Upper lobe of left lung (tissue), 6 donors: ENCODE measurements at places on chromosomes 13 and 19.
A peak's percentile ranks its signal among the peaks of the same experiment; 100 is the strongest.

- H3K27me3 ChIP-seq, result no peaks in the 10 kb centered on the region
- H3K36me3 ChIP-seq, result no peaks in the 10 kb centered on the region
- DNase-seq, result no peak
Measured at GRCh38 chr13:98110749-98111148, 32.1 kb upstream of the FARP1 start.

- H3K27ac ChIP-seq, result no peak overlapping the region
- H3K36me3 ChIP-seq, result peaks cover 87% of the 10 kb centered on the region
- H3K4me1 ChIP-seq, result no peaks in the 10 kb centered on the region
- DNase-seq, result no peak
- H3K4me3 ChIP-seq, result no peak overlapping the region
Measured at GRCh38 chr19:47755065-47755761, 9.9 kb downstream of the NOP53 start.

- H3K27ac ChIP-seq, result no peak overlapping the region
- no peak overlapping the region for H3K4me3 ChIP-seq
- peaks cover 18% of the 10 kb centered on the region for H3K4me1 ChIP-seq
- no peak for DNase-seq
- H3K27me3 ChIP-seq, result no peaks in the 10 kb centered on the region
- H3K36me3 ChIP-seq, result no peaks in the 10 kb centered on the region
Measured at GRCh38 chr13:48562296-48563066, 29.6 kb upstream of the RCBTB2 start.

GRCh38 chr13:34408640-34409039 lies 533.4 kb upstream of the NBEA start:
- H3K27me3 ChIP-seq, result no peaks in the 10 kb centered on the region
- DNase-seq, result no peak
- H3K27ac ChIP-seq, result no peak overlapping the region
- H3K4me1 ChIP-seq, result no peaks in the 10 kb centered on the region
- H3K36me3 ChIP-seq, result no peaks in the 10 kb centered on the region

DNA sequence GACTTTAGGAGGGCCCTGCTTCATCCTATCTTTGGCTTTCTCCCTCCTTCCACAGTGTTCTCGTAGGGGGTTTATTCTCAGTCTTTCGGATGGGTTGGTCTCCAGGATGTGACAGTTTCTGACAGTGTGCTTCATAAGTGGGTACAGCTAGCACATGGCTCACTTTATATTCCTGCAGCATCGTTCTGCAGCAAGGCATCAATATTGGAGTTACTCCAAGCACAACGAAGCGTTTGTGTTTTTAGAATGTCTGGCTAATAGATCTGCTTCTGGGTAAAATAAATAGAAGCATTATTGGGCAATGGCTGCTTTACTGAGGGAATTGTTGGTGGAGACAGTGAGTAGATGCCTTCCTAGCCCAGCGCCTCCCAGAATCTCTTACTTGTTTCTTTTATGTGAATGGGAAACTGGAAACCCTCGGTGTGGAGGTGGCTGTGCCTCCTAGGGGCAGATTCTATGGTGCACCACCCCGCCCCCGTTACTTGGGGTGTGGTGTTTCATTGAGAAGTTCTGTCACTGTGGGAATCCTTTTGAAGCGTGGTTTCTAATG lies 2.0 kb downstream of the FARP1 start:
- peak overlapping the region; percentile 88 for H3K4me3 ChIP-seq
- no peaks in the 10 kb centered on the region for H3K36me3 ChIP-seq
- peaks cover 27% of the 10 kb centered on the region for H3K4me1 ChIP-seq
- no peaks in the 10 kb centered on the region for H3K27me3 ChIP-seq
- no peak overlapping the region for H3K27ac ChIP-seq

DNA sequence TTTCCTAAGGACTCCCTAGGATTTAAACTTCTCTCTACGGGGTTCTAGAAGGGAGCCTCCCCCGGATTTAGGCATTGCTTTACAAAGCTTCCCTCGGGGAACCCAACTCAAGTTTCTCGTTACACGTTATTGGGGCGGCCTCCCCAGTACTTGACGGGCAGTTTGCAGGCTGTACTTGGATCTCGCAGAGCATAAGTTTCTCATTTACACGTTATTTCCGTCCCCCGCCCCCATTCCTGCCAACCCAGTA lies 584 bp downstream of the SMG9 start:
- peak overlapping the region; percentile 68 for H3K4me3 ChIP-seq
- H3K4me1 ChIP-seq, result peaks cover 42% of the 10 kb centered on the region
- no peaks in the 10 kb centered on the region for H3K27me3 ChIP-seq
- DNase-seq, result no peak

GRCh38 chr13:65054277-65054676 lies 2175.9 kb downstream of the PCDH9 start:
- no peaks in the 10 kb centered on the region for H3K4me1 ChIP-seq
- no peak overlapping the region for H3K4me3 ChIP-seq
- H3K36me3 ChIP-seq, result no peaks in the 10 kb centered on the region
- no peak for DNase-seq
- H3K27me3 ChIP-seq, result no peaks in the 10 kb centered on the region

DNA sequence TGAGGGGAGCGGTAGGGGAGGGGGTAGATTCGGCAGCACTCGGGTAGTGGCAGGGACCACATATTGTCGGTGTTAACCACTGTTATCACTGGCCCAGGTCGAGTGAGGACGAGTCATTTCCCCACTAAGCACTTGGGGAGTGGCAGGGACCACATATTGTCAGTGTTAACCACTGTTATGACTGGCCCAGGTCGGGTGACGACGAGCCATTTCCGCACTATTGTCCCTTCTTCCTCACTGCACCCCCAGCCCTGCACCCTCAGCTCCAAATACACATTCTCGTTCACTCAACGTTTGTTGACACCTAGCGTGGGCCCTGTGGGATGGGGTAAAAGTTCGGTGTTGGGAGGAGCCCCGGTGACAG lies 467 bp upstream of the CLN5 start:
- H3K4me3 ChIP-seq, result peak overlapping the region; percentile 70
- H3K27ac ChIP-seq, result peak overlapping the region; percentile 90
- no peaks in the 10 kb centered on the region for H3K27me3 ChIP-seq
- peaks cover 5% of the 10 kb centered on the region for H3K36me3 ChIP-seq
- peak; percentile 60 for DNase-seq
- peaks cover 16% of the 10 kb centered on the region for H3K4me1 ChIP-seq

DNA sequence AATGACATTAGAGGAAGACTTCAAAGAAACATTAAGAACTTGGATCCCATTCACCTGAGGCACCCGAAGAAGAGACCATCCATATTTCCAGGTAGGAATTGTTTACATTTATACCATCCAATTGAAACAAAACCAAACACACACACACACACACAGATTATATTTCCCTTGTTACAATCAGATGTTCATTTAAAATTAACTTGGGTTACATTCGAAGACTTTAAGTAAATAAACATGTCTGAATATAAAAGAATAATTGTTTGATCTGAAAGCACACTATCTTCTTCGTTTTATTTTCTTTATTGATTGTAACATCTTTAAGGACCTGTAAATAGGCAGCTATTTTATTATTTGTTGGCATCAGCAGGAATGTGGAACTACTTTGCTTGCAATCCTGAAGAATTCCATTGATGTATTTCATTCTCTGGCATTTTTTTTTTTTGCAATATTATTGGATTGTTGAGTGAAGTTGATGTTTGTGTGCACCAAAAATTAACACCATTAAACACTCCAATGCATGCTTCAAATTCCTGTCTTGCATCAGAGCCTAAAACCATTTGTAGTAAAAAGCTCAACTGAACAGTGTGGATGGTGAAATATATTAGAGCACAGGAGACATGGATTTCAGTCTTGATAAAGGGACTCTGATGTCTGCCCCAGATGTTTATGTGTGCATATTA lies 85.3 kb upstream of the FRY start:
- no peaks in the 10 kb centered on the region for H3K36me3 ChIP-seq
- DNase-seq, result no peak
- H3K27ac ChIP-seq, result no peak overlapping the region
- no peaks in the 10 kb centered on the region for H3K27me3 ChIP-seq
- peaks cover 22% of the 10 kb centered on the region for H3K4me1 ChIP-seq

DNA sequence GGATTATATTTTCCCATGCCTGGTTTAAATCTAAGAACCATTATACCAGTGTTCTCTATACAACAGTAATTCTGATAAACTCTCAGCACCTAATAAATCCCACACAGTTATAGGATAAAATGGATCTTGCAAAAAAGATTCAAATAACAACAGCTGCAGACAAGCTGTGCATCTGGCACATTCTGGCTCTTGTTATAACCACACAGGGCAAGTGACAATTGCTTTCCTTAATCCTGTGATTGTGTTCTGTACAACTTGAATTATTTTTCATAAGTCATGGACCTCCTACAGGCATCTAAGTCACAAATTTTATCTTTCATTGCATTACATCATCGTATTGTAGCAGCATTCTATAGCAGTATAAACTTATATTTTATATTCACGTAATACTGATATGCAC lies 948.3 kb downstream of the SLITRK1 start:
- H3K27me3 ChIP-seq, result no peaks in the 10 kb centered on the region
- no peaks in the 10 kb centered on the region for H3K36me3 ChIP-seq
- no peak for DNase-seq
- H3K27ac ChIP-seq, result no peak overlapping the region
- H3K4me1 ChIP-seq, result no peaks in the 10 kb centered on the region

DNA sequence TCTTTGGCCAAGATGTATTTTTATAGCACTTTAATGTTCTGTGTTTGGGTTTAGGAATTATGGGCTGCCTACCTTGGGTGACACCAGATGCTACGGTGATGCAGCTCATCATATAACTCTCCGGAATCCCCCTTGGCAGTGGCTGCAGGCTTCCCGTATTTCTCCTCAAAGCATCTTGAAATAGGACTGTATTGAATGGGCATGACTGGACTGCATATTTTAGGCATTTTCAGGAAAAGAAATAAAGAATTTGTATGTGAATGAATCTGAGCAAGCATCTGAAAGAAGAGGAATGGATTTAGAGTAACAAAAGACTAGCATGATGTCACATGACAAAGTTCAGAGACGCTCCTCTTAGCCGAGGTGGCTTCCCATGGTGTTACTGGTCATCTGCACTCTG lies 70.6 kb downstream of the DGKH start:
- no peaks in the 10 kb centered on the region for H3K27me3 ChIP-seq
- DNase-seq, result no peak
- no peak overlapping the region for H3K27ac ChIP-seq
- H3K36me3 ChIP-seq, result no peaks in the 10 kb centered on the region

GRCh38 chr13:94317063-94317491 lies 162.4 kb downstream of the DCT start:
- no peak overlapping the region for H3K4me3 ChIP-seq
- no peak for DNase-seq
- H3K36me3 ChIP-seq, result no peaks in the 10 kb centered on the region
- H3K4me1 ChIP-seq, result no peaks in the 10 kb centered on the region
- no peak overlapping the region for H3K27ac ChIP-seq

DNA sequence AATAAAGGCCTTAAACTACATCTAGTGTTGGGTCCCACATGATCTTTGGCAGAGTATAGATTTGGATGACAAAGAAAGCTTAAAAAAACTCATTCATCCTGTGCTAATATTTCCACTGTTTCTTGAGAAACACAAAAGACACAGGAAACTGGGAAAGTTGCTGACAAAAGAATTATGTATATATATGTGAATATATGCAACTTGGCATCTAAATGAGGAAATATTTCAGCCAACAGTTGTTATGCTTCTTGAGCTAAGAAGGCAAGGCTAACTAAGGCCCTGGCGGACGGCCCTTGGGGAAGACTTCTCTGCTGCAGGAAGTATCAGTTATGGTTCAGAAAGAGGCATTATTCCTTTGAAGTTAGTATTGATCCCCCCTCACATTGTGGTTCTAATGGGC lies 491.8 kb downstream of the DIAPH3 start:
- DNase-seq, result no peak
- peak overlapping the region; percentile 24 for H3K27ac ChIP-seq
- no peaks in the 10 kb centered on the region for H3K36me3 ChIP-seq
- H3K4me1 ChIP-seq, result no peaks in the 10 kb centered on the region
